ENCODE measurements at places on chromosomes 2 and 18.

- no peak for DNase-seq
Observed at GRCh38 chr18:26089293-26090129, 902 bp downstream of the SS18 start.

GRCh38 chr18:13392029-13392750, 173.6 kb downstream of the LDLRAD4 start:
- DNase-seq: no peak

DNA sequence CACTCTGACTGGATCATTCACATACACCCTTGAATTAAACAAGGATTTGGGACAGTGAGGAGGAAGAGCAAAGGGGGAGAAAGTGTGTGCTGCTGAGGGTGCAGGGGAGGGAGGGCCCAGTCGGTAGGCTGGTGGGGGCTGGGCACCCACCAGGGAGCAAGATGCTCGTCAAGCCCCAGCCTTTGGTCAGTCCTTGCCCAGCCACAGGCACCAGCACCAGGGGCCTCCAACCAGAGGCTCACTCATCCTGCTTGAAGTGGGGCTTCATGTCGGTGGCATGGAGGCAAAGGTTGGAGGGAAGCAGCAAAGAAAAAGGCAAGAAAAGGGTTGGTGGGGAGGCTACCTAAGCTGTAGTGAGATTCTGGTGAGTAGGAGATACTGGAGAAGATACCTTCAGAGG, 21.9 kb downstream of the CDC42EP3 start:
- no peak for DNase-seq

DNA sequence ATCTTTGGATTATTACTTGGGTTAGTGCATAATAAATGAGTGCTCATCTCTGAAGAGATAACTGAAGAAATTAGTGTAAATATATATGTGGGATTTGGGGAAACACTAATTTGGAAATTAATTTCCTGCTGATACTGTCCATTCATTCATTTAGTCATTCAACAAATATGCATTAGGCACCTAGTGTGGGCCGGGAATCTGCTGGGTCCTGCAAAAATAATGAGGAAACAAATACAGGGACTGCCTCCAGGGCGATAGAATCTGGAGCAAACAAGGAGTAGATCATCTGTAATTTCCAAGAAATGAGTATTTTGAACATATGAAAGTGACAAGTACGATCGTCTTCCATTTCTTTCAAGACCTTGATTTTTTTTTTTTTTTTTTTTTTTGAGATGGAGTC, 203.7 kb upstream of the LYPD1 start:
- no peak for DNase-seq

DNA sequence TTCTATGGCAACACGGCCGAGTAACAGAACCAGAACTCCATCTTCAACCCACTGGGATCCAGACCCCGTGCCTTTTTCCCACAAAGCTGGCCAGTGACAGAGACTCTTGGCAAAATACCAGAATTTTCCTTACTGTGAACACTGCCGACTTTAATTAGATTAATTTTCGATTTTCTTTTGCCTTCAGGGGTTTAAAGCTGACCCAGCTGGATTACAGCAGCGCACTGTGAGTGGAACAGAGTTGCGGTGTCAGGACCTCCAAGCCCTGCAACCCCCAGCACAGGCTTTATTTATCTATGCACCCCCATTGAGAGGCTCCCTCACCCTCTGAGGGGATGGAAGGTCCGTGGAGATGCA, 36.4 kb downstream of the CTIF start:
- no peak for DNase-seq

DNA sequence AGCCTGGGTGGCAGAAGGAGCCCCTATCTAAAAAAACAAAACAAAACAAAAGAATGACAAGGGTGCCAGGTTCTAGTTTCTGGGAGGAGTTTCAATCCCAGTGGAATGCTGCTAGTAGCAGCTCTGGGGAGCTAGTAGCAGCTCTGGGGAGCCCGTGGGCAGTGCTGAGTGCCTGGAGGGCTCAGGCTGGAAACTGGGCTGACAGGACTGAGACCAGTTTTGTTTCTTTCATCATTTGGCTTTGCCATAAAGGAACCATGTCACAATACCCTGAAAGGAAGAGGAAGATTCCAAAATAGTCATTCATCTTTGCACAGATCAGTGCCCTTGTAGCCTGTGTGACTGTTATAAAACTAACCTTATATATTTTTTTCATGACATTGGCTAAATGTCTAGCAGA, 10.6 kb downstream of the MFSD6 start:
- no peak for DNase-seq

DNA sequence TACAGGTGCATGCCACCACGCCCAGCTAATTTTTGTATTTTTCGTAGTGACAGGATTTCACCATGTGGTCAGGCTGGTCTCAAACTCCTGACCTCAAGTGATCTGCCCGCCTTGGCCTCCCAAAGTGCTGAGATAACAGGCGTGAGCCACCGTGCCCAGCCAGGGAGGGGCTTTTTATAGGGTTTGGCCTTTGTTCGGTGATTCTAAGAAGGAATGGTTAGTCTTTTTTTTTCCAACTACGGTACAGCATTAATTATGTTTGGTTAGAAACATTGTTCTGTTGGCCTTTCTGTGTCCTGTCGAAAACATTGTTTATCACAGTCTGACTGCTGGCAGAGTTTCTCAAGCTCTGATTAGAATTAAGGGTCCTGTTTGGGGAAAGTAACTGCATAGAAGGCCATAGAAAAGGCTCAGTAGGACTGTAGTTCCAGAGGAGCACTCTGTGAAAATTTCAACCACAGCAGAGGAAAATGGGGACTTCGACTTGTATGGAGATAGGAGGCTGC, 19.3 kb upstream of the SMCHD1 start:
- DNase-seq: no peak

Data from pulmonary artery endothelial cell (primary cell).